ENCODE measurements at places on chromosomes 7 and 10.

GRCh38 chr10:22999942-23000341 is 72.1 kb downstream of the ARMC3 start:
- DNase-seq = no peak

GRCh38 chr10:46539596-46540411 is 16.7 kb downstream of the GPRIN2 start:
- DNase-seq = peak; percentile 61

- peak; percentile 46 for DNase-seq
Observed at GRCh38 chr10:79264942-79265341, 82.3 kb upstream of the PPIF start.

- DNase-seq = no peak
Observed at GRCh38 chr7:91233212-91233611, 31.0 kb upstream of the FZD1 start.

DNA sequence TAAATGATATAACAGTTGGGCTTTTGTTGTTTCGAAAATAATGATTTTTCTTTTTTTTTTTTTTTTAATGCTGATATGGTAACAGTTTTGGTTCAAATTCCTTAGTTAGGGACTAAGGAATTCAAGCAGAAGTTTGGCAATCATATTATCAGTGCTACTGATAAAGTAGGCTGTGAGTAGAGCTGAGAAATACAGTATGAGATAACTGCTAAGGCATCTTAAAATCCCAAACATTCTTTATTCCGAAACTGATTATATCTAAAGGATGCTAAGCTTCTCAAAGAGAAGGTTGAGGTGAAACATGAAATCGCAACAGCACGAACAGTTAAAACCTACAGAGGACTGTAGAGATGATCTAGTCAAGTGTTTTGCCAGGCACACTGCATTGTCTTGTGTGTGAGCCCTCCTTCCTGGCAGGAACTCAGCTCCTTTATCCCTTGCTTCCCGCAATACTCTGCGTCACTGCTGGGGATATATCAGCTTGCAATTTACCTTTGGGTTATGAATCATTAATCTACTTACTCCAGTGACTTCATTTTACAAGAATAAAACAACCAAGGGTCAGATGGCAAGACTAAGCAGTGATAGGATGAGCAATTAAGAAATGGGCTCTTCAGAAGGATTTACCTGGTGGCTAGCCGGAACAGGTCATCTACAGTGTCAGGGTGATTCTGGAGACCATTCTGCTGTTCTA is 36.7 kb downstream of the IRF5 start:
- DNase-seq = no peak

GRCh38 chr7:107463139-107464078 is 6.4 kb upstream of the GPR22 start:
- peak; percentile 12 for DNase-seq

GRCh38 chr10:92681306-92681834 is 8.4 kb upstream of the HHEX start:
- no peak for DNase-seq

DNA sequence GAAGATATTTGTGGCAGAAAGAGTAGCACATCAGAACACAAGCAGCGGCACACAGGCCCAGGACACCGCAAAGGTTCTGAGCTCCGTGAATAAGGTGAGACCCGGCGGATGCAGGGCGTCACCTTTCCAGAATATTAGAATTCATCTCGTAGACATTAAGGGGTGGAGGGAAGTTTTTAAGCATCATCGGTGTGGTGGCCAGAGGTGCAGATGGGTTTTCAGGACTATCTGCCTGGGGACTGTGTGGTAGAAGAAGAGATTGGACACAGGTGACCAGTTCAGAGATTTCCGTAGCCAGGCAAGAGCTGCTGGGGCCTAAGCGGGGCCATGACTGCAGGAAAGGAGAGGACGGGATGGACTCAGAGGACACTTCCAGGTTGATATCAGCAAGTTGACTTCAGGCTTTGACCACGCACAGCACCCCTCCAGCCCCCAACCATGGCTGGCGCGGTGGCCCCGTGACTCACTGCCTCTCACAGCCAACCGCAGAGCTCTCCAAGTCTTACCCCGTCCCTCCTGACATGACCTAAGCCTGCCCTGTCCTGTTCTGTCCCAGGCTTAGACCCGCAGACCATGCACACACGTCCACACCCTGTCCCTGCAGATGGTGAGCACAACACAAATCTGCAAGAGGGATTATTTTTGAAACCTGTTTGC is 97.2 kb downstream of the OAT start:
- DNase-seq = no peak

DNA sequence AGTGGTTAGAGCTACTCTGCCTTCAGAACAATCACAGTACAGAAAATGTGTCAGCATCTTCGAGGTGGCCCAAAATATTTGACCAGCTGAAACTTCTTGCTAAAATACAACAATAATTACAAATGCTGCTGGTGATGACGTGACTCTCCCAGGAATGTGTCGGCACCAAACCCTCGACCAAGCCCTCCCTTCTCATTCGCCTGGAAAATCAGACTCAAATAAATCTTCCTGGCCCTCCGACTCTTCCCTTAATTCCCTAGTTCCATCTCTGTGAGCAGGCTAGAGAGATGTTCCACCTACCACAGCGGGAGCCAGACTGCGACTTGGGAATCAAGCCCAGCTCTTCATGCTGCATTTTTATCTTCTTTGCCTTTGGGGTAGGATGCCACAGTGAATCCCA is 4.1 kb downstream of the PRSS2 start:
- no peak for DNase-seq

DNA sequence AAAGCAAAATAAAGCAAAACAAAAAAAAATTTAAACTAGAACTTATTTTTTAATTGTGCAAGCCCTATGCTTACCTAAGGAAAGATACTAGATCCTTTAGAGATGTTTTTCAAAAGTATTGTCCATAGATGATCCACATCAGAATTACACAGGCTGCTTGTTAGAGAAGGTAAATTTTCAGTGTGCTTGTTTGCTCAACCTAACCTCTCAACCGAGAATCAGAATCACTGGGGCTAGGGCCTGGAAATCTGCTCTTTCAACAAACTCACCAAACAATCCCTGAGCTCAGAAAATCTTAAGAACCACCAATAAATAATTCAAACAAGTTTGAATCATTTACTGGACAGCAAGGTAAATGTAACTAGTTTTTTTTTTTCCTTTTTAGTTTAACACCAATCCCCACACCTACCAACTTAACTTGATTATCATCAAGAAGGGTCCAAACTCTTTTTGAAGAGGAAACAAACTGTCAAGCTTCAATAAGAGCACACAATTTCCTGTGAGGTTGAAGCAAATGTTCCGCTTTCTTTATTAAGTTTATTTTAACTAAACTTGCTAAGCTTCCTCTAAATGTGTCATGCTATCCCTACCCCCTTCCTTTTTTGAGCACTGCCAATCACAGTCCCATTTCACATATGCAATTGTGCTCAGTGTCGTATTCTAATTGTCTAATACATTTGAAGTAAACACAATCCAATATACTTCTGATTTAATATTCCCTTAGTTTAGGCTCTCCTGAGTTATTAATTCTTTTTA is 7.4 kb upstream of the TSPAN33 start:
- no peak for DNase-seq

DNA sequence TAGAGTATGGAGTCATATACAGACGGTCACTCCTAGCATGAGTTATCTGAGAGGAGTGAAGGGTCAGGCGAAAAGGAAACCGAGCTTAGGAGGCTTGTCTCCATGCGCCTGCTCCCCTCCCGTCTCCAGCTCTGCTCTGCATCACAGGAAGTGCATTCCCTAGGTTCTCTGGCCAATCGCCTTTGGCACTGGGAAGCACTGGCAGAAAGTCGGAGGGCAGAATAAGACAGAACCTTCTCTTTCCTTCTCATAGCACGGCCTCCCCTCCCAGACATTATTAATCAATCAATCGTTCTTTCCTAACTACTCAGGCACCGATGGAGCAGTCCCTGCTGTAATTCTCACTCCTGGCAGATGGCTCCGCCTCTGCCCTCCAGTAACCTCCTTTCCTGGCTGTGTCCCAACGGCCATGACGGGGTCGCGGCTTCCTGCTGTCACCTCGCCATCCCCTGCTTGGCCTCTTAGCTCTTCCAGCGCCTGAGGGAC is 177.1 kb downstream of the FRMD4A start:
- no peak for DNase-seq

- no peak for DNase-seq
Observed at GRCh38 chr7:1314908-1315450, 82.3 kb downstream of the UNCX start.

DNA sequence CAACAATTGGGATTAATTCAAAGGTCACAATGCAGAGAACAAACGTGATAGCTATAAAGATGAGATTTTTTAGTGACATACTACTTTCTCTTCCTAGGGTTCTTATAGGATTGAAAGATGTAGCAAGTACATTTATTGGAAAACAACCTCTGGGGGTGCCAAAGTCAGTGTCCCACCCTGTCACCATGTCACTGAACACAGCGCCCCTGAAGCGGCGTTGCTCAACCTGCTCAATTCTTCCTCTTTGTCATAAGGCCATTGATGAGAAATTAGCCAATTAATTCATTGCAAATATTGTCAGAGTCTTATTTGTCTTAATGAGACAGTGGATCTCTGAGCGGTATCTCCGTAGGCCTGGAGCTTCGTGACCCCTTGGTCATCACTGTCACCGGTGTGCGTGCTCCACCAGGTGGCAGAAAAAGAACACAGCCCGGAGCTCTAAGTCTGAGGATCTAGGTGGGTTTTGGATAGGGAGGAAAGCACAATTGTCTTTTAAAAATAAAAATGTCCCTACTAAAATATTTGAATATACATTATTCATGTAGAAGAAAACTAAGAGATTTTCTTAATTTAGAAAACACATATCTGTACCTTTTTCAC is 362.6 kb downstream of the PAXIP1 start:
- no peak for DNase-seq

GRCh38 chr10:93505075-93505474 is 8.7 kb downstream of the CEP55 start:
- no peak for DNase-seq

DNA sequence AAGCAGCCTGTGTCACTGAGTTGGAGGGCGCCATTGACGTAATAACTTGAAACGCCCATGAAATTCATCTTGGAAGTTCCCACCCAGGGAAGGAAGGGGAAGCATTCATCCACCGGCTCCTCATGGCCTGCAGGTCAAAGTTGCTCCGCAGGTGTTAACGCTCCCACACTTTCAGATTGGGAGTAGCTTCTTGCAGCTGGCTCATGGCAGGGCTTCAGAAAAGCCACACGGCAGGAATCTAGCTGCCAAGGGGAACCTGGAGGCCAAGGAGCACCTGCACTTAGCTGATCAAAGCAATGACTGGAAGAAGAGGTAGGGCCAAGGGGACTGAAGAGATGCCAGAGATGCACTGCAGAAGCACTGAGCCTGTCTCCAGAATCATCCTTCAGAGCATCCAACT is 203.2 kb downstream of the ARHGAP12 start:
- no peak for DNase-seq

- no peak for DNase-seq
Observed at GRCh38 chr10:49106451-49106850, 8.9 kb downstream of the VSTM4 start.

DNA sequence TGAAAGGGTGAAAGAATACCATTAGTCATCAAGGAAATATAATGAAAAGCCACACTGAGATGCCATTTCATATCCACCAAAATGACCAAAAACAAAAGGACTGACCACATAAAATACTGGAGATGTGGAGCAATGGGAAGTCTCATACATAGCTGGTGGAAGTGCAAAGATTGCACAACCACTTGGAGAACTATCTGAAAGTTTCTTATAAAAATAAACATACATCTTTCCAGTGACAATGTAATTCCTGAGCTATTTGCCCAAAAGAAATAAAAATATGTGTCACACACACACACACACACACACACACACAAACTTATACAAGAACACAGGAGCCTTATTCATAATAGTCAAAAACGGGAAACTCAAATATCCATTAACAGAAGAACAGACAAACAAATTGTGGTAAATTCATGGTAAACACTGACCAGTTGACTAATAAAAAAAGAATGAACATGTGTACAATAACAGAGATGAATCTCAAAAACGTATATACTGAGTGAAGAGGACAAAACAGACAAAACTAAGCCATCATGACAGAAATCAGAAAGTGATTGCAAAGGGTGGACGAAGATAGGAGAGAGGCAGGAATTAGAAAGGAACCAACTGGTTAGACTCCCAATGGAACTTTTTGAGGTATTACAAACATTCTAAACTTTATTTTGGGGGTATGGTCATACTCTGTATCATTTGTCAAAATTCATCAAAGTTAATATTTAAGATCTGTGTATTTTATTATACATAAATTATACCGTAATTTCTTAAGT is 21.5 kb downstream of the WASL start:
- DNase-seq = no peak

- no peak for DNase-seq
Observed at GRCh38 chr10:88028072-88028471, 164.6 kb downstream of the PTEN start.

DNA sequence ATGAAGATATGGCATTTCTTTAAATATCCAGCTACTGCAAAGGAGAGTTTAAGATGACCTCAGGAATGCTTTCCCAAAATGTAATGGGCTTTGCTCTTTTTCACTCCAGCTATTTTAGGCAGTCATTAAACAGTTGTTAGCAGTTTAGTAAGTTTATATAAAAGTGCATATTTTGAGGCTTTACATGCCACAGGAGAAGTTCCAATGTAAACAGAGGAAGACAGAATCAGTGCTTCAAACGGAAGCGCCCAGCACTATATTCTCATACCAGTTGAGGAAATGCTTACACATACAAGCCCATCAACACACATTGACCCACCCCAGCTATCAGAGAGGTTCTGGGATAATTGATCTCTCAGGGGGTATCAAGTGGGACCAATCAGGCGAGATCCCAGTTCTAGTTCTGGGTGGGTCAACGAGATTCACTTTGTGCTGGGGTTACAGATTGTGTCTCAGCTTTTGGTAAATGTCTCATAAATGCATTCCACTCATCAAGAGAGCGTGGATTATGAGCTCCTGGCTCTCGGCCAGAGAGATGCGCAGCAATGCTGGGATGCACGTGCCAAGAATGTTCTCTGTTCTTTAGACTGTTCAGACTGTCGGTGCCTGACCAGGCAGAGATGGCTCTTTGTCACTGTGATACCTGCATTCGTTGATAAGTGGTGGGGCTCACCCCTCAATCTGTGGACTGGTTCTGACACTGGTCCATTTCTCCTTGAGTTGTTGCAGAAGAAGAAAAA is 55.0 kb downstream of the CACNB2 start:
- no peak for DNase-seq

- DNase-seq = no peak
Observed at GRCh38 chr10:33955676-33956075, 621.2 kb upstream of the NRP1 start.

GRCh38 chr10:122261584-122261983 is 9.5 kb upstream of the BTBD16 start:
- DNase-seq = no peak

DNA sequence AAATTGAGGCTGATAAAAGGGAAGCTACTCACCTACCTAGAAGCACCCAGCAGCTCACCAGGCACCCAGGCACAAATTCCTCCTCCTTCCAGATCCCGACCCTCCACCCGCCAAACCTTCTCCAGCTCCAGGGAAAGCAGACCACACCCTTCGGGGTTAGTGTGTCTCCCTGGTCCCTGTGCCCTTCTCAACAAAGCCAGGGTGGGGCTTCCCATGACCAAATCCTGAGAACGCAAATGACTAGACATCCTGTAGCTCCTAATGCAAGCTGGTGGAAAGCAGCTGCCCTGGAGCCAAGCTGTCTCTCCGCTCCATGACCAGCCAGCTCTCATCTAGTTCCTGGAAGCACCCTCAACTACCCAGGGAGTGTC is 4.4 kb downstream of the TBX20 start:
- DNase-seq = no peak

Data from HuH-7.5 (cell line).